ENCODE measurements at places on chromosomes 1 and 21.
A peak's percentile ranks its signal among the peaks of the same experiment; 100 is the strongest.

- DNase-seq: no peak
Observed at GRCh38 chr1:165508291-165508690, 35.5 kb upstream of the LRRC52 start.

DNA sequence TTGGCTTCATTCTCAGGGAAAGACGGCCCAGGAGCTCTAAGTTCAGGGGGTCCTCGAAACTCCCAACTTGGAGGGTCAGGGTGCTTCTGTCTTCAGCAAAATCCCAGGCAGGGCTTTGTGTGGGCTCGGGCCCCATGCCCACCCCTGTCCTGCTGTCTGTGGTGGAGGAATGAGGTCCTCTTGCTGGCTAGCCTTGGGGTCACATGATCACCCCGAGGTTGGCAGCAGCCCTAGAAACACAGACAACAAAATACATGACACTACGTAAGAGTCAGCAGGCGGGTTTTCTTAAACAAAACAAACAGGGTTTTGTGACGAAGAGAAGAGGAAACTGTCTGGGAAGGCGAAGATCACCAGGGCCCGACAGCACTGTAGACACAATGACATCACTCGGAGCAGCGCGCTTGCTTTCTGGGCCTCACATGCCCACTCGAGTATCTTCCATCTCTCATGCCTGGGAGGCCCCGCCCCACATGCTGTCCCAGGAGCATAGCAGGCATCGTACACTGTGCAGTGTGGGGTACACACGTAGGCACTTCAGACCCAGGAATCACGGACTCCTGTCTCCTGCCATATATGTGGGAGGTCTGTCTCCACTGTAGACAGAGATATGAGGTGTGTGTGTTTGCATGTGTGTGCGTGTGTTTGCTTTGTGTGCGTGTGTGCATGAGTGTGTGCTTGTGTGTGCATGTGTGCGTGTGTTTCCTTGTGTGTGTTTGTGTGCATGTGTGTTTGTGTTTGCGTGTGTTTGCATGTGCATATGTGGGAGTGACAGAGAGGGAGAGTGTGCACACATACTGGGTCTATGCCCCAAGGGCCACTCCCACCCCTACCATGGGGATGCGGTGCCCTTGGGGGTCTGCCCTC, 94.7 kb downstream of the SIK1 start:
- DNase-seq: peak; percentile 92

- DNase-seq: no peak
Observed at GRCh38 chr1:235866205-235866912, at the start of gene LYST. Gene LYST, minus strand, starts transcription at chr1:235866906. Its CDS starts 36,489 bp downstream, at chr1:235830417.

DNA sequence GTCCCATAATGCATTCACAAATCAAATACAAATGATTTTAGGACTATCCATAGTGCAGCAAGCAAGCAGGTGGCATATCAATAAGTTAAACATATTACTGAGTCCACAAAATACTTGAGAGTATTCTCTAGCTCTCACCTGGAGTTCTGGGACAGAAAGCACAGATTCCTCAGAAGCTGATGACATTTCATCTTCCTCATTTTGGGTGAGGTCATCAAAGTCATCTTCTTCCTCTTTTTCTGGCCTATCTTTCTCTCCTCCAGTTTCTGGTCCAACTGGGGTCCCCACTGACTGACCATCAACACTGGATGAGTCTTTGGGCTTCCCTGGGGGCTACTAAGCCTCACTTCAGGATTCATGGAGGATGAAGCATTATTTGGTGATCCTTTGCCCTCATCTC, 38.9 kb downstream of the YY1AP1 start:
- DNase-seq: no peak

GRCh38 chr1:248897412-248898337, 8.4 kb upstream of the PGBD2 start:
- DNase-seq: no peak

DNA sequence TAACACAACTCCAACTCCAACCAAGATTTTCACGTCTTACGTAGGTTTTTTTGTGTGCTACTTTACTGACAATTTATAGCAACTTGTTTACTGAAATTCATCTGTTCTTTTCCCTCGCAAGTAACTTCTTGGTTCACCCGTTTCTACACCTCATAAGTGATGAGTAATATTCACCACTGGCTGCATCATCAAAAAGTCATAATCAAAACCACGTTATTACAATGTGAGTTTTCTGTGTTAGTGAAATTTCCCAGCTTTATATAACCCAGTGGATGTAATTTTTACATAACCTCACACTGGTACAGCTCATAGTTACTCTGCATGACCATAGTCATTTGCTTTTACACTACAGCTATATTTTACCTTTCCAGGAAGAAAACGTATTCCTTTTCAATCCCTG, 401.1 kb upstream of the LYPLAL1 start:
- no peak for DNase-seq

DNA sequence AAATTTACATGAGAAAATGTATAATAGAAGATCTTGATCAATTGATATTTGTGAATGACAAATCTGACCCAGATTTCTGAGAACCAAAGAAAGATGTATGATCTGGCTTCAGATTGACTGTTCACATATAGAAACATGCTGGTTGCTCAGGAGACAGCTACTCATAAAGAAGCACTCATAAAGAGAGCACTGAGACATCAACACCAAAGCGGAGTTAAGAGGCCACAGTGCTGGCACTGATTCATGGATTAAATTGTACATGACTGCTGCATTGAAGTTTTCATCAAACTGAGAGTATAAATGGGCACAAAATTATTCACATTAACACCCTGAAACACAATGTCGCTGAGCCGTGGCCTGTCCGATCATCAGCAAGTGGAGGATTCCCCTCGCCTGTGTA, 46.2 kb downstream of the SH3GLB1 start:
- DNase-seq: no peak

DNA sequence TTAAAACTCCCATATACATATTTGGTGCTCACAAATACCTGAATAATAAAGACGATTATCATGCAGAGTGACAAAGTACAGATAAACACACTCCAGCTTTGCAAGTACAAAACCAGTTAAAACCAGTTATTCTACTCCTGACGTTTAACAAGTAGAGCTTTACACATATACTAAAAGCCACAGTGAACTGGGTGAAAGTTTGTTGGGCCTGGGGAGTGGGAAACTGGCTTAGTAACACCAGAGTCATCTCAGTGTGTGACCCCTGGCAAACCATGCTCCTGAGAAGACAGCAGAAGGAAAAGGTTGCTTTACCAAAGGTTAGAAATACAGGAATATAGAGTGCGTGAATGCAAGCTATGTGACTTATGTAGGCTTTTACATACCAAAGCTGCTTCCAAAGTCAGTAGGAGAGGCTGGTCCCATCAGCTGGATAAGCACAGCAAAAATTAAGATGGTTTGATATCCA, 148.1 kb downstream of the NRIP1 start:
- no peak for DNase-seq

GRCh38 chr1:11328444-11328843, 55.4 kb downstream of the UBIAD1 start:
- no peak for DNase-seq

DNA sequence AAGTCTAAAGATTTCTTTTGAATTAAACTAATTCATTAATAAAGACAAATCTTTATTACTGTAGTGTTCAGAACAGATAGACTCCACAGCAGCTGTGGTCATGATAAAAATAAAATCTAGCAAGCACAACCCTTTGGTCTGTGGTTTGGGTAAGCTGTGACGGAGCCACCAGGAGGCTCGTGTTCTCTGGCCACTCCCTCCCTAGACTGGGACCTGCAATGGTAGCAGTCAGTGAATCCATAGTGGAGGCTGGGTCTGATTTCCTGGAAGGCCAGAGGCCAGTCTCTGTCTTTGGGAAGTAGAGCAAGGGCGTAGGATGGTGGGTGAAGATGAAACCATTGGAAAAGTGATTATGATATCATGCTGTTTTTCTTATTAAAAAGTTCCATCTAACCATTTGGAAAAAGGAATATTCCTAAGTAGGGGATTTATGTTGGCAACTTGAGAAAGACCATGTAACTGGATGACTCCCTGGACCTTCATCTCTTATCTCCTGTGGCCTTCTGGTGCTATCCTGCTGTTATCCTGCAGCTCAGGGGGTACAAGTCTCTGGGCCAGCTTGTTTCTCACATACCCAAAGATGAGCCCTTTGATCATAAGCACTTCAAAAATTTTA, 39.0 kb downstream of the TENT5C start:
- no peak for DNase-seq

DNA sequence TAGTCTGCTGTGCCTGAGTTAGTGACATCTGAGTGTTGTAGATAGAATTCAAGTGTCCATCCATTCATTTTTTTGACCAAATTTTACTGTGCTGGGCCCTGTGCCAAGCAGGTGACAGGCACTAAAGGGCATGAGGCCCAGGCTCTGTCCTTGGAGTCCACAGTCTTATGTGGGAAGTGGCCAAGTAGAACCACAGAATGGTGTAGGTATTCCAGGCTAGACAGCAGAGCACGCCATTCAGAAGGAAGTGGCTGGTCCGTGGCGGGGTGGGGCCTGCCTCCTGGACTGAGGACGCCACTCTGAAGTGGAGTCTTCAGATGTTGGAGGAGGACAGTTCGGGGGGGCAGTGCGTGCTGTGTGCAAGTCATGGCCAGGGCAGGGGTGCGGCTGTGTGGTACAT, 68.9 kb upstream of the ACTL8 start:
- DNase-seq: no peak

GRCh38 chr1:110243574-110243973, 33.5 kb downstream of the KCNC4 start:
- DNase-seq: no peak

DNA sequence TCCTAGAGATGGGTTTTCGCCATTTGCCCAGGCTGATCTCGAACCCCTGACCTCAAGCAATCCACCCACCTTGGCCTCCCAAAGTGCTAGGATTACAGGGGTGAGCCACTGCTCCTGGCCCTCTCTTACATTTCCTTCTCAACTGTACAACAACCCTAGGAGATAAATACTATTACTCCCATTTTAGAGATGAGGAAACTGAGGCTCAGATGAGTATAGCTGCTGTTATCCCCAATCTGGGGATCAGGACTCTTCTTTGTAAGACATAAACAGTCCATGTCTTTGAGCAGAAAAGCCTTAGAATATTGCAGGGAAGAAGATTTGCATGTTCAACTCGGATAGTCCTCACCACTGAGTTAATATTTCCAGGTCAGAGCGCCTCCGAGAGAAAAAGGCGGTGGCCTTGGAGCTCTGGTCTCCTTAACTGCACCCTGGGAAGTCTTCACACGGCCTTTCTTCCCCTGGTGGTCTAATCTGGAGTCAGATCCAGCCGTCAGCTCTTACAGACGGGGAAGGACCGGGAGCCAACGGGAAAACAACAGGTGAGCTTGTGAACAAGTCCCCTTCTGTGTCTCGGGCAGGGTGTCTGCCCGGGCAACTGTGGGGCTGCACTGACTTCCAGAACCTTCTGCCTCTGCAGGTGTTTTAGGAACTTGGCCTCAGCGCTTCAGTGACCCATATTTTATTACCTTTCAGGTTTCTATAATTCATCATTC, 5.9 kb upstream of the OLIG1 start:
- no peak for DNase-seq

GRCh38 chr1:20220036-20220435, 33.7 kb upstream of the PLA2G2C start:
- no peak for DNase-seq

- no peak for DNase-seq
Observed at GRCh38 chr1:82879701-82880305, 1079.1 kb downstream of the ADGRL2 start.

GRCh38 chr1:76300556-76300955, 226.0 kb downstream of the ST6GALNAC3 start:
- no peak for DNase-seq

GRCh38 chr1:10338047-10338446, 60.8 kb upstream of the PGD start:
- DNase-seq: no peak

GRCh38 chr1:11784993-11785769, 20.6 kb downstream of the MTHFR start:
- no peak for DNase-seq

DNA sequence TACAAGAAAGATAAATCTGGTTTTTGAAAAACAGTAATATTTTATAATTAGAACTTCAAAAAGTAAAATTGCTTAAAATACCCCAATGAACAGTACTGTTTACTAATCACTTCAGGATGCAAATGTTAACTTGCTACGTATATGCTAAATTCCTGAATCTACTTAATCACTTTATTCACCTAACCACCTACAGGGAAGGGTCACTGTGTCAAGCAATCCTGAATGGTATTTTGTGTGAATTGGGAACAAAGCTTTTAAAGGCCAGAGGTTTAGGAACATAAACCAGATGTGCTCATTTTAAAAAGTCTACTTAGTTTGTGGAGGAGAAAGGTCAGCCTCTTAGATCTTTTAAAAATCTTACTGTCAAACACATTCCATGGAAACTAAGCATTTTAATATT, 1143.0 kb upstream of the ADGRL2 start:
- DNase-seq: no peak

DNA sequence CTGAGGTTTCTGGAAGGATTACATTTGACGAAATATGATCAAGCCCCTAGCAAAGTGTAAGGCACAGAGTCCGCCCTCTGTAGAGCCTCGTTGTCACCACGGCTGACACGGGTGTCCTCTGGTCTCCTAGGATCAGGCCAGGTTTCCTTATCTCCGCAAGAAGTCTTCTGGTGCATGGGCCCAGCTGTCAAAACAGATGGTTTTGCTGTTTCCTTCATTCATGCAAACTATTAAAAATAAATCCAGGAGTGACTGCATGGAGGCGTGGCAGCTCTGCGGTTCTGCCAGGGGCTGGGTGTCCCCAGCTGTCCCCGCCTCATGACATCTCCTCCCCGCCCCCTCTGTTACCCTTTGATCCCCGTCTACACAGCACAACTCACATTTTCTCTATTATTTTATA, 209.0 kb downstream of the DYRK1A start:
- no peak for DNase-seq

DNA sequence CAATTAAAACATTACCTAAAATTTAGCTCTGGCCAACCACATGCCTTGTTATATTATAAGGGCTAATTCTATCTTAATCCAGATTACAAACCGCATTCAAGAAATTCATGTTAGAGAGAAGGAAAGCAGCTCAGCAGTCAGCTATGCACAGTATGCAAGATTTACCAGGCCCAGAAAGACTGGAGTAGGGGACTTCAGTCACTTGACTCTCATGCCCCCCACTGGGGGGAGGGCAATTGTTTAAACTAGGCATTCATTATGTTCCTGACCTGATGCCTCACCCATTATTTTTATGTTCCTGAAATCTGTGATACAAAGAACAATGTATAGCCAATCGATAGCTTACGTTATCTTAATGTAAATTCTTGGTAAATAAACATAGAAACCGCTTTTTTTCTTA, 96.9 kb downstream of the ZNF644 start:
- DNase-seq: no peak

DNA sequence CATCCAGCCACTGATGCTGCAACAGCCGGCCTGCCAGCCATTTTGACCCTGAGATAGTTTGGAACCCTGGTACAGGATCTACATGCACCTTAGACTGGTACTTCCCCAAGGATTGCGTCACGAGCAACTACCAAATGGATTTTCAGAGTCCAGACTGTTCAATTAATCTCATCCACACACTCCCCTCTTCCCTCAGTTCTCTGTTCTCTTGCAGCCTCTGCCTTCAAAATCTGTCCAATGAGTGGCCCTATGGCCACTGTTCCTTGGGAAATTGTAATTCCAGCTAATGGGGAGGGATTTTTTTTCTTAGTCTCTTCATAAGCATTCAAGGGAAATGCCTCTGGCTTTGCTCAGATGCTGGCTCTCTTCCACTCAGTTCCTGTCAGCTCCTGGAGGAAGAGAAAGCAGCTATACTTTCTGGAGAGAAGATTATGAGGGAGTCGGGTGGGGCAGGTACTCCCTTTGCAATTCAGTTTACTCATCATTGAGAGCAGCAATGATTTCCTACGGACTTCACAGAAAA, 19.8 kb upstream of the UAP1 start:
- DNase-seq: no peak

Data from brain pericyte (primary cell).